NCI-H1092 (cell line): ENCODE measurements at places on chromosomes 7 and 10.
A peak's percentile ranks its signal among the peaks of the same experiment; 100 is the strongest.

GRCh38 chr10:122054048-122055025 lies 65.4 kb downstream of the TACC2 start:
- DNase-seq, result no peak

- DNase-seq, result no peak
These were observed 6.5 kb upstream of the NANOS1 start for GRCh38 chr10:119022846-119023552.

GRCh38 chr7:143299840-143300239 lies 11.7 kb downstream of the CASP2 start:
- no peak for DNase-seq

DNA sequence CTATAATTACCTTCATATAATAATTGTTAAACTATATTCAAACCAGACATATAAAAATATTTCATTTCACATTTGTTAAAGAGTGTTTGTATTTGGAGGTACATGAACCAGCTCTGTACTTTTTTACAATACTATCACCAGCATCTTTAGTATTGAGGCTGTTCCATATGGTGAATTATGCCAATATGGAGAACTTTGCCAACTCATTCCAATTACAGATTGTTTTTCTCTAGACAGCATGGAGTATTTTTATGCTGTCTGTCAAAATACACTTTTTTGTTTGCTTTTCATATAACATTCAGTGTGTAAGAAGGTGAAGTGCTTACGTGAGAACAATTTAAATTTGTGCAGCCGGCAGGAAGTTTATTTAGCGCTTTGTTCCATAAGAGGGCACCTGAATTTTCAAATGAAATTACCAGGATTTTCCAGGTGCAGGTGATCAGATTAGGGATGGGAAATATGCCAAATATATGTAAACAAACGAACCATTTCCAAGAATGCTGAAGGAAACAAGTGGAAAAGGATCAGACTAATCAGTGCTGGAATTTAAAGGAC lies 54.9 kb downstream of the SEMA3E start:
- peak; percentile 23 for DNase-seq

GRCh38 chr7:34220506-34221185 lies 315.3 kb downstream of the BMPER start:
- DNase-seq, result no peak

- no peak for DNase-seq
These were observed 876.2 kb upstream of the AUTS2 start for GRCh38 chr7:68722044-68722443.

DNA sequence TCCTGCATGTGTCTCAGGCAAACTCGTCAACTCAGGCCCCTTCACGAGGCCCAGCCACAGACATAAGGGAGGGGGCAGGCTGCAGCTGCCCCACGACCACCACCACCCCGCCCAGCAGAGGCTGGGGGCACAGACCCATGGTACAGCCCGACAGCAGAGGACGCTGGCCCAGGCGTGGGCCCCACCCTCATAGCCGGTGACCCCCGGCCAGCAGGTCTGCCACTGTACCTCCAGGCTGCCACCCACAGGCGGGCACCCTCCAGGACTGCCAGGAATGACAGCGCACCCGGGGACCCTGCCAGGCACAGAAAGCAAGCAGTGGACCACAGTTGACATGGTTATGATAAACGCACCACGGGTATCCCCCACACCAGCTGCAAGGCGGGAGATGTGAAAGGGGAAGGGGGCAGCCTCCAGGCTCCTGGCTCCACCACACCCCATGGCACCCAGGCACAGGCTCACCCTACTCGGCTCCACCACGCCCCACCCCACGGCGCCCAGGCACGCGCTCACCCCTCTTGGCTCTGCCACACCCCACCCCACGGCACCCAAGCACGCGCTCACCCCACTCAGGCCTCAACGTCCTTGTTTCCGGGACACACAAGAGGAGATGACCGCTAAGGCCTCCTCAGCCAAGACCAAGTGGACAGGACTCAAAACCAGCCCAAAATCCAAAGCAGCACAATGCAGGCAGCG lies 135.9 kb downstream of the MAD1L1 start:
- no peak for DNase-seq

DNA sequence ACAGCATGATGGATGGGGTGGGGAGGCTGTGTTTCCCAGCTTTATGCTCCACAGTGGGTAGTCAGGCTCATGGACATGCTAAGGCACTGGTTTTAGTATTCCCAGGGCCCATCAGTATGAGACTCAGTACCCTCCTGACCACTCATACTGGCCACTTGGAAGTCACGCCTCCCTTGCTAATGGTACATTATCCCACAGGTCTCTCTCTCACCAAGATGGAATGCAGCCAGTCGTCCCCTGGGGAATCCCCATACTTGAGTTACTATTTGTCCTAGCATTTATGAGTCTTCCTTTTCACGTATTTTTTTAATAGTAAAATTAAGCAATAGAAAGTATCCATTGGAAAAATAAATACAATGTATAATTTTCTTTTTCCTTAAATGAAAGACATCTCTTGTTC lies 80.6 kb upstream of the TBX20 start:
- no peak for DNase-seq

GRCh38 chr10:50291261-50291850 lies 40.0 kb upstream of the ASAH2 start:
- no peak for DNase-seq

- DNase-seq, result no peak
These were observed 26.2 kb downstream of the MINDY4 start for GRCh38 chr7:30797176-30798040.

GRCh38 chr7:18511351-18512140 lies 16.0 kb downstream of the HDAC9 start:
- DNase-seq, result no peak

DNA sequence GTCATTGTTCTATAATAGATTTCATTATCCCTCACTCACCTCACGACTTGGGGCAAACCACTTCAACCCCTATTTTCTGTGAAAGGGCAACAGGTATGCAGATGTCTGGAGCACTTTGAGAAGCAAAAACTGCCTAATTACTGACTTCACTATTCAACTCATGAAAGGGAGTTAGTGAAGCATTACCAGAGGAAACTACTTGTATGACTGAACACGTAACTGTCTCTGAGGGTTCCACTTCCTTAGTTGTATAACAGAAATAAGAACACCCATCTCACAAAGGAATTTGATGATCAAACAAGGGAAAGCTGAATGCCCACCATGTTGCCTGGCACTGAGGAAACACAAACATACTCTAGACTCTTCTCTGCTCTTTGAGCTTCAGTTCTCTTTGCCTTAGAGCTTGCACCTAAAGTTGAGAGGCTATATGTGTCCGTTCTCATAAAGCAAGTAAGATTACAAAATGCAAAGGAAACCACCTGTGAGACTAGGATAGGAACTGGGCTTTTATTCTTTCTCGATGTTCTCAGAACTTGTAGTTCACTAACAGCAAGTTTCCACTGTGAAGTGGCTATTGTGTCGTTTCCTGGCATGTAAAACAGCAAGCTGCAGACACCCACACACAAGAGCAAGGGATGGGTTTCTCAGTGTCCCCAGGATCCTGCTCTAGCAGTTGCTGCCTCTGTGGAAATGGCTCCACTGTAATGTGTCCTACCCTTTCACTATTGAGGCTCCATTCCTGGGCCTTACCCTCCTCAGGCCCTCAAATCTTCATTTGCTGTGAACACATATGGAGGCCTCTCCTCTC lies 2.6 kb downstream of the TMEM243 start:
- no peak for DNase-seq

DNA sequence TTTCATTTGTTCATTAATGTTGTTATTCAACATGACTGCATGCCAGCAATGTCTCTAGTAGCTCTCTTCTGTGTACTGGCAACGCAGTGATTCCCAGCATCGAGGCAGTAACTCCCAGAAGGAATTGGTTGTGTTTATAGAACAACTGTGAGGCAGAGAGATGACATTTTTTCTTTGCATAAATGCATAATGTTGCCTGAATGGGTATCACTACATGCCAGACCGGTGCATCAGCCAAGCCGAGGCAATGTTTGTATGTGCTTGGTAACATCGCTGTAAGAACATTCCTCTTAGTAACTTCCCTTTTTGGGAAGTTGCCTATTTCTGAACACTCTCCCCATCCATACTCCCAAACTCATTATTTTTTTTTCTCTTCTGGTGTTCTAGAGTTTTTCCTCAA lies 182.9 kb downstream of the HTR7 start:
- no peak for DNase-seq

DNA sequence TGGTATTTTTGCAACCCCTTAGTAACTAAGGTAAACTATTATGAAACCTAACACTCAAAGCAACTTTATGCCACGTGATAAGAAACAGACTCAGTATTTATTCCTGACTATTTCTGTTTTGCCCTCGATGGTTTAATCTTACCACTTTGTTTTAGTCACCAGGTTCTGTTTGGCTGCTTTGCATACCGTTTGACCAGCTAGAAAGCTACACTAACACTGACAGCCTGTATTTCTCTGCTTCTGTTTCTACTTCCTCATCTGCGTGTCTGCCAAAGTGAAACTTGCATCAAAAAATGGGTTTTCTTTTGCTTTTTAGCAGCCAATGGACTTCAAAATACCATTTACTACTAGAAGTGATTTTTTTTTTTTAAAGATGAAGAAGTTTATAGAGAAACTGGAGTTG lies 802.5 kb downstream of the GRM8 start:
- no peak for DNase-seq

DNA sequence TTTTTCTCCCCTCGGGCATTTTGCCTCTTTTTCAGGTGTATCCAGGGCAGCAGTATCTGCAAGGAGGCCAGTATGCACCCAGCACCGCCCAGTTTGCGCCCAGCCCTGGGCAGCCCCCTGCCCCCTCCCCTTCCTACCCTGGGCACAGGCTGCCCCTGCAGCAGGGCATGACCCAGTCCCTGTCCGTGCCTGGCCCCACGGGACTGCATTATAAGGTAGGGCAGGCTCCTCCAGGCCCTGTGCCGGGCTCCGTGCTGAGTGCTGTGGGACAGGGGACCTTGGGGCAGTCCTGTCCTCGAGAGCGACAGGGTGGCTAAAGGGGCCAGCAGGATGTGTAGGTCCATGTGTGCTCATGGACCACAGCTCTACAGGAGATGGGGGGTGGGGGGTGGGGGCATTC lies 10.6 kb downstream of the ZMIZ2 start:
- no peak for DNase-seq
